ENCODE measurements at places on chromosomes 6 and 20. TPM values are rescaled to one million over a fixed set of nuclear protein-coding genes. Genes with fewer than 3 reads are reported as not detected.

SYCP2 gene
- total RNA-seq = 0.52 TPM

SPTLC3 gene
- total RNA-seq = 2.1 TPM

TINAG gene
- total RNA-seq = not detected

EDN3 gene
- not detected for total RNA-seq

ASIP gene
- not detected for total RNA-seq

MAP3K4 gene
- 17.5 TPM for total RNA-seq

HCRTR2 gene
- total RNA-seq = not detected

OTOR gene
- total RNA-seq = not detected

COL9A3 gene
- total RNA-seq = 44.4 TPM
